Cerebellar nuclear complex (tissue), 1 donor: ENCODE measurements at places on chromosomes 4 and X.

- no peak for DNase-seq
Observed at GRCh38 chrX:20571611-20572010, 304.9 kb upstream of the RPS6KA3 start.

DNA sequence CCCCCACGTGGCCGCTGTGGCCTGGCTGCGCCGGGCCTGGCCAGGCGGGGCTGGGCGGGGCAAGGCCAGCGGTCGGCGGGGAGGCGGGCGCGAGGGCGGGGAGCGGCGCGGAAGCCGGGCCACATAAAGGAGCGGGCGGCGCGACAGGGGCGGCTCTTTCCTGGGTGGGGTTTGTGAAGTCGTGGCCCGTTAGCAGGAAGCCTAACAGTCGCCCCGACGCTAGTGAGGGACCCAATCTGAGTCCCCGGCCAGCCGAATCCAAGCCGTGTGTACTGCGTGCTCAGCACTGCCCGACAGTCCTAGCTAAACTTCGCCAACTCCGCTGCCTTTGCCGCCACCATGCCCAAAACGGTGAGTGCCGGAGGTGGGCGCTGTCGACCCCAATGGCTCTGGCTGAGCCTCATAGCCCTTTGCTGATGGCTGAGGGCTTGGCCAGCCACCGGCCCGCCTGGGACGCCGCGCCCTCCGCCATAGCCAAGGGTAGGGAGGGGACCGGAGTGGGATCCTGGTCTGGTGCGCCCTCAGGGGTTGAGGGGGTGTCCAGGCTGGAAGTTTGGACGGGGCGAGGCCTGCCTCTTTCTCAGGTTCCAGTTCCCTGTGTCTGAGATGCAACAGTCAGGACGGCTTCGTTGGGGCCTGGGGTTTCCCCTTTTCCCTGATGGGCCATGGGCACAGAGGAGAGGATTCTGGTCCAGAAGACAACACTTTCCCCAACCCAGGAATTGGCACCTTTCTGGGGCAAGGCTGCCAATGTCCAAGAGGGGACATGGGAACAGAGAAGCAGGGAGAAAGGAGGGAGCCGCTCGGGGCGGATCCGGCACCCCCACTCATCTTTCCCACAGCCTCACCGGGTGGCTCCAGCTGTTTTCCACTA is at the start of gene MSN:
Gene MSN, plus strand, starts transcription at position 152 of the 874 bp plus-strand sequence. Its CDS starts 188 bp downstream, at position 340.
- no peak for DNase-seq

GRCh38 chr4:38453253-38453881 is 210.6 kb upstream of the KLF3 start:
- no peak for DNase-seq

- DNase-seq = no peak
Observed at GRCh38 chrX:15911734-15912550, 57.3 kb upstream of the AP1S2 start.

GRCh38 chr4:181798536-181798935 is 444.7 kb upstream of the TENM3 start:
- no peak for DNase-seq

DNA sequence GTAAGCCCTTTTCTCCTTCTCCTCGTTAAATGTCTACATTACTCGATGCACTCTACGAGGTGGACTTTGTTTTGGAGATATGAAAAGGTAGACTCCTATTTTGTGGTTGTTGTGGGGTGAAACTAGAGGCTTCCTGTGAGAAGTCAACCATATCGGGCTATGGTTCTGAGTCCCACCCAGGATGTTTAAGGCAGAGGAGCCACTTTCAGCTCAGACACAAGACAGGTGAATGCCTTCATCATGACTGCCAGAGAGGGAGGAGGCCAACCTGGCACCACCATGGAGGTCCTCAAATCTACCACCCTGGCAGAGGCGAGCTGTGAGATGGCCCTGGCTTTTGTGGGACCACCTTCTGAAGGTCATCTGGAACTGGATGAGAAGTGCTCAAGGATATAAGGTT is 154.4 kb upstream of the KLF3 start:
- DNase-seq = no peak

DNA sequence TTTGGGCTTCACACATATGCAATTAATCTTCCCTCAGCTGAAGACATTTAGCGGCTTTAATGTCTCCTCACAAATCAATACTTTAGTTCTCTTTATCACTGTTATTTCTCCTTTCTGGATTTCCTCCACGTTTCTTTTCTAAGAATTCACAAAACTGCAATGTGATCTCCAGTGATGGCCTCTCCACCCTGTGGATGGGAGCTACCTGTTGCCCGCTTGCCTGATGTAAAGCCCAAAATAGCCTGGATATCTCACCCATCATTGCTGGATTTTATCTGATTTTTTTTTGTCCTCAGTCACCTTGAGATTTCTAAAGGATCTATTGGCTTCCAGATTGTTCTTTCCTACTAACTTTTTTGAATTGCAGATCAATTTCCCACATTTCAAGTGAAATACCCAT is 129.3 kb upstream of the FAM241A start:
- DNase-seq = no peak

DNA sequence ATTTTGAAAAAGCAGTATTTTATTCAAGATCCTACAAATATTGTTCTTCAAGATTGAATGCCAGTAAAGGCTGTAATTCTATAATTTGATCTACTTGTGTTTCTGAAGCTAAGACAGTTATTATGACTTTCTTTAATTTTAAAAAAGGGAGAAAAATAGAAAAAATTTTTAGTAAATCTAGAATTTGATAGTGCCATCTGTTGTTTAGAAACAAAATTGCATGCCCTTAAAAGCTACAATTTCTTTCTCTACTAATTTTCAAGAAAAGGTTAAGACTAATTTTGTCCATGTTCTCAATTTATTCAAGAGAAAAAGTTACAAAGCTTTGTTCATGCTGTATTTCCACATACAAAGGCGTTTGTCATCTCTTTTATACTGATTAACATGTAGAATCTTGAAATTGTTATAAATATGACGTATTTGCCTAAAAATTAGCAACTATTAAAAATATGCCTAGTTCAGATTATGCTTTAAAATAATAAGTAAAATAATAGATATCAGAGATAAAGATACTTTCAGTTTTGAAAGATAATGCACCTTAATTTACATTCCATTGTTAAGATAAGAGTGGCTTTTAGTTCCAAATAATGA is 25.6 kb upstream of the MMRN1 start:
- DNase-seq = no peak

GRCh38 chr4:40461879-40462278 is 126.7 kb downstream of the CHRNA9 start:
- DNase-seq = no peak

DNA sequence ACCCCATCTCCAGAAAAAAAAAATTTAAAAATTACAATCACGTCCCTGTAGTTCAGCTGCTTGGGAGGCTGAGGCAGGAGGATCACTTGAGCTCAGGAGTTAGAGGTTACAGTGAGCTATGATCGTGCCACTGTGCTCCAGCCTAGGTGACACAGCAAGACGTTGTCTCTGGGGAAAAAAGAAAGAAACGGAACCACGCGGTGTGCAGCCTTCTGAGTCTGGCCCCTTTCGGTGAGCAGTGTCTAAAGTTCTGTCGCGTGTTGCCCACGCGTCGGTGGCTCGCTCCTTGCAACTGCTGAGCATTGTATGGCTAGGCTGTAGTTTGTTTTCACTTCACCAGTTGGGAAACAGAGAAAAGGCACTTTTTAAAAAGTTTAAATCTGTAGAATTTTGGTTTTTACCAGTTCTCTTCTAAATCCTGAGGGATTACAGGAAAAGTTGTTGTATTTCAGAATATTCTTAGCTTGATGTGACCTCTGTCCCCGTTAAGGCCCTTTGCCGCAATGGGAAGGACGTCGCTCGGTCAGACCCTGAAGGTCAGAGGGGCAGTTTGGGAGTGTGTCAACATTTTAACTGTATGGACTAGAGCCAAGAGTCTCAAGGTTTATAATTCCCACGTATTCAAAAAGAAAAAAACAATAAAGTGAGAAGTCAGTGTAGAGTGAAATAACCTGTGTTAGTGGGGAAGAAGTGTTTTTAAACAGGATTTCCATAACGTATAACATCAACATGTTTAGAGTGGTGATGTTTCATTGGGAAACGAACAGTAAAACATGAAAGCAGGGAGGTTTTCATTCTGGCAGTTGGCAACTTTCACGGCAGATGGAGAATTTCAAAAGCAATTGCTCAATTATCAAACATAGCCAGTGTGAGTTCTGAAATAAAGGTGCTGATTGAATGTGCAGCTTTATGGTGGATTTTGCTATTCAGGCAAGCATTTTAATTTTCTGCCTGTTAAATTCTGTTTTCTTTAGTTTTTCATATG is 45.8 kb upstream of the MSANTD1 start:
- no peak for DNase-seq

DNA sequence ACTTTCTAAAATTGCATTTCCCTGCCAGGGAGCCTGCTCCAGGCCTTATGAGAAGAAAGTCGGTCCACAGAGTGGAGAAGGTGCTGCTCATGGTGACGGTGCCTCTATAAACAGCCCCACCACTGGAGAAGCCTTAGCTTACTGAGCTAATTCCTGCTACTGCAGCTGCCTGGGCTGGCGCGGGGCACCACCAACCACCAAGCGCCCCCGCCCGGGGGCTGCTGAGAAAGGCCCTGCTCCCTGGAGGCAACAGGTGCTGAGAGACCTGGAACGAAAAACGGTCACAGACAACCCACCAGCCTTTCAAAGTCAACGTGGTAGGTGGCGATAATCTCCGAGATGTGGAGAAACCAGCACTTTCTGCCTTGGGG is 2.9 kb downstream of the HCFC1 start:
- no peak for DNase-seq

GRCh38 chrX:34656842-34657725 is at the start of gene TMEM47:
Gene TMEM47 (minus strand): TSS chrX:34657285. CDS start chrX:34657029, 256 bp downstream.
- no peak for DNase-seq

GRCh38 chr4:186203406-186203805 is 12.0 kb downstream of the CYP4V2 start:
- no peak for DNase-seq

DNA sequence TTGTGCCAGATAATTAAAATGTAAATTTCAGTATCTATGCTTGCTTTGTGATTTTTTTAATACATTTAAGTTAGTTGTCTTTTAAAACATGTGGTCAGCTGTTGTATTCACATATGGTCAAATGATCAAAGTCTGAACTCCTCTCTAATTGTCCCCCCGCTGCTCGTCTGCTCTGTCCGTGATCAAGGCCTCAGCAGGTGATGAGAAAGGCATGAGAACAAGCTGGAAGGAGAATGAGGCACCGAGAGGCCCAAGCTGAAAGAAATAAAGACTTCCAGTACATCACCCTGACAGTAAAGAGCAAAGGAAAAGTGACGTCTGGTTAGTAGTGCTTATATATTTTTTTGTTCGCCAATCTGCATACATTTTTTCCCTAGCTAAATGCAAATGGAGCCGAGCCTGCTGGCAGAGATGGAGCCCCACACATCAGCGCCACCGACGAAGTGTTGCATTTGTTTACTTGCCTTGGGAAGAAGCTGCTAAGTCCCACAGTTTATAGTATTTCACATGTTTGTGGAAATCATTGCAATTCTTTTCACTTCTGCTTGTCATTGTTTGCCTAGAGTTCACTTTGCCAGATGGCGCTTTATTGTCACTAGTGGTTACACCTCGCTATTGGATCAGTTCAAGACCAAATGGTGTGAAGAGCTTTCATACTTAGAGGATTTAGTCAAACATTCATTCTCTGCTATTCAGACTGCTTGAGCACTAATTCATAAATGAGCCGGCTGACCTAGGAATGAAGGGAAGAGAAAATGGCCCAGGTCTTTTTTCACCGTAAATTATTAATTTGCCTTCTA is 181.5 kb downstream of the ZIC3 start:
- no peak for DNase-seq

DNA sequence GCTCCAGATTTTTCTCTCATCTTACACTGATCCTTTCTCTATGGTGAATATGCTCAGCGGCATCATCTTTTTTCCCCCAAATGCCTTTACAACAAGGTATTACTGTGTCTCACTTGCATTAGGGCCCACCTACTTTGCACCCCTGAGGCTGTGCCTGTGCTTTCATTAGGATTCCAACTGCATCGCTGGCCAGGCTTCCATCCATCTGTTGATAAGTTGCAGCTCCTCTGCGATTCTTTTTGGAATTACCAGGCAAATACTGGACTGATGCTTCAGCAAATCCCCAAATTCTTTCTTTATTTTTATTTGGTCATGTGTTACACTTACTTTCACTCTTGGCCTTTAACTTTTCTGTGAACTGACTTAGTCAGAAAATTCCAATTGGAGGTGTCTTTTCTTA is 77.3 kb downstream of the AFF2 start:
- DNase-seq = no peak

DNA sequence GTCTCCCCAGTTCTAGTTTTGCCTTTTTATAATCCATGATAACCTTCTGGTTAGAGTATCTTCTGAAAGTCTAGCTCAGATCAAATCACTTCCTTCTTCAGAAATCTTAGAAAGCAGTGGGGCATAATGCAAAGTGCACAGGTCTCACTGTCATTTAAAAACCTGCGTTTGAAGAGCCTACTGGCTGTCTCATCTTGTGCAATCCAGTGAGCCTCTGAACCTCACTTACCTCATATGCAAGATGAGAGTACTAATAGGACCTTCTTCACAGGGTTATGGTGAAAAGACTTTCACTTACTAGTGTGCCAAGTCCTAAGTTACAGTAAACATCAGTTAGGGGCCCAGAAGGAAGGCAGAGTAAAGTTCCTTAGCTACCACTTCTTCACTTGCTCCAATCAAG is 131.4 kb downstream of the ENOX2 start:
- no peak for DNase-seq

- DNase-seq = no peak
Observed at GRCh38 chrX:124407226-124407625, 60.9 kb downstream of the SH2D1A start.

- DNase-seq = no peak
Observed at GRCh38 chr4:25106363-25107151, 53.7 kb downstream of the SEPSECS start.

DNA sequence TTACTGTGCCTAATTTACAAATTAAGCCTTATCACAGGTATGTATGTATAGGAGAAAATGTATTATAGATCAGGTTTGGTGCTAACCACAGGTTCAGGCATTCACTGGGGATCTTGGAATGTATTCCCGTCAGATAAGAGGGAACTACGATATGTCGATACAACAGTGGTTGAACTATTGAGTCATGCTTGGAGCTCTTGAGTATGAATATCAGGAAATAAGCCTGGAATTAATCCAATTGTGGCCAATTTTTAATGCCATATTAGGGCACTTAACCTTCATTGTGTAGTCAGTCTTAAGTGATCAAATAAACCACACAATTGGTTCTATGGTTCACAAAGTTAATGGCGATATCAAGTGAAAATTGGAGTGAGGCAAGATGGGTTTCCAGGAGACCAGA is 556.5 kb downstream of the IL1RAPL1 start:
- DNase-seq = no peak

DNA sequence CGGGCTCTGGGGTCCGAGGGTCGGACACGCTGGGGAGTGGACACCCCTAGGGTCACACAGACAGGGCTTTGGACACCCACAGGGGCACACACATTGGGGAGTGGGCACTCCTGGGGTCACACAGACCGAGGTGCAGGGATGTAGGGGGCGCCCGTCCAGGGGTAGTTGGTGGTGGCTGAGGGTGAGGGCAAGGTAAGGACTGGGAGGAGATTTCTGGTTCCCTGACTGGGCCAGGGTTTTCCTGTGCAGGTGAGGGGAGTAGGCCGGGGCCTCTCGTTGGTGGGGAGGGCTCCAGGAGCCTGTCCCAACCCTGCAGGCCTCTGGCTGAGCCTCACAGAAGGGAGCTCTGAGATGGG is 21.9 kb upstream of the WDR45 start:
- no peak for DNase-seq
